Activated CD8-positive, alpha-beta memory T cell treated with anti-CD3 and anti-CD28 coated beads, Interleukin-2, amount 50 U/mL, for 4 hours (primary cell): ENCODE measurements at places on chromosomes 11 and 22.

GRCh38 chr11:119318240-119319135 lies 1.6 kb upstream of the MCAM start:
- no peak for DNase-seq

- DNase-seq = no peak
Measured at GRCh38 chr11:117601006-117601708, 195.9 kb downstream of the DSCAML1 start.

DNA sequence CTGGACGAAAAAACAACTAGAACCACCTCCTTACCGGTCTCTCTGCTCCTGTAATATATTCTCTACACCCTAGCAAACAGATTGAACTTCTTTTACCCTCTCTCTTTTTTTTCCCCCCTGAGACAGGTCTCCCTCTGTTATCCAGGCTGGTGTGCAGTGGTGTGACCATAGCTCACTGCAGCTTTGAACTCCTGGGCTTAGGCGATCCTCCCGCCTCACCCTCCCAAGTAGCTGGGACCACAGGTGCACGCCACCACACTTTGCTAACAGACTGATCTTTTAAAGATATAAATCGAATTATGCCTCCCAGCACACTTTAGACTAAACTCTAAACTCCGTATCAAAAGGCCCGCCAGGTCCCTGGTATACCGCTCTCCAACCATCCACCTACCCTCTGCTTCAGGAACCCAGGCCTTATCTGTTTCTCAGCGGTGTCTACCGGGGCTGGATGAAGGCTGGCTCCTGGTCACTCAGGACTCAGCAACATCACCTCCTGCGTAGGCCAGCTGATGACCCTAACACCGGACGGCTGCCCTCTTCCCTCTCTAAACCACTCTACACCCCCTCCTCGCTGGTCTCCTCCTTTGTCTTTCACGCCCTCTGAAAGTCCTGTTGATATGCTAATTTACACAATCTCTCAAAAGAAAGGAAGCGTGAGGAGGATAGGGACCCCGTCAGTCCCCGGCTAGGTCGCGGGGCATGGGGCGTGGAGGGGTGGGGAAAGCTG lies 745 bp downstream of the C22orf39 start:
- no peak for DNase-seq

- no peak for DNase-seq
Measured at GRCh38 chr22:42931421-42932196, 74.5 kb upstream of the ARFGAP3 start.

DNA sequence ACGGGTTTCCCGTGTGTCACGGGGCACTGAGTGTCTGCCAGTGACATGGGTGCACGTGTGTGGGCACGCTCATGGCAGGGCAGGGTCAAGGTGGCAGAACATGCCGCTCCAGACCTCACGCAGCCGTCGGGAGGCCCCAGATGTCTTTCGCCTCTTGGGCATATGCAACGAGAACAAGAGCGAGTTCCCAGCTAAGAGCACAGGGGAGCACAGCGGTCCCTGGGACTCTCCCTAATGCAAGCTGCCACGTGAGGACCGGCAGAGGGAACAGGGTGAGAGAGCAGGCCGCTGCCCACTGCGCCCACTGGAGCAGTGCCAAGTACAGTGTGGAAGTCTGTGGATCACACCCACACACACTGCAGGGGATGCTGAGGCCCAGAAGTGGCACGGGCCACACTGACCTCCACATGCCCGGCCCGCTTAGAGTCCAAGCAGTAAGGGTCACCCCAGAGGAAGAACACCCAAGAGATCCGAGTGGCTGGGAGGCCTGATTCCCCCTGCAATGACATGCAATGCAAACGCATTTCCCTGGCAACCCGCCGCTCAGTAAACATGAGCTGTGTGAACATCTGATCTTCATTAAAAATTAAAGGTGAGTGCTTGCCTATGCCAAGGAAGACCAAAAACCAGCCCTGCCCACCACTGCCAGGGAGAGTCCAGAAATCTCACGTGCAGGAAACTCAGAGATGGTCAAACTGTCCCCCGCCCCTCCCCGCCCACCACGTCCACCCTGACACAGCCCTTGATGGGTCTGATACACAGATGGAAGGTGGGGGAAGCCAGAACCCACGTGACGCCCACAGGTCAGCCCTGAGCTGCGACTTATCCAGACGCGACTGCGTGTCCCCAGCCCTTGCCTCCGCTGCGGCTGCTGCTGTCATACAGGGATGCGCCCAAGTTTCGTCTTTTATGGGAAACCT lies 11.7 kb downstream of the CERK start:
- no peak for DNase-seq

GRCh38 chr11:46242041-46242951 lies 35.2 kb upstream of the CREB3L1 start:
- DNase-seq = no peak

GRCh38 chr11:6932145-6932544 lies 5.9 kb downstream of the ZNF215 start:
- no peak for DNase-seq

DNA sequence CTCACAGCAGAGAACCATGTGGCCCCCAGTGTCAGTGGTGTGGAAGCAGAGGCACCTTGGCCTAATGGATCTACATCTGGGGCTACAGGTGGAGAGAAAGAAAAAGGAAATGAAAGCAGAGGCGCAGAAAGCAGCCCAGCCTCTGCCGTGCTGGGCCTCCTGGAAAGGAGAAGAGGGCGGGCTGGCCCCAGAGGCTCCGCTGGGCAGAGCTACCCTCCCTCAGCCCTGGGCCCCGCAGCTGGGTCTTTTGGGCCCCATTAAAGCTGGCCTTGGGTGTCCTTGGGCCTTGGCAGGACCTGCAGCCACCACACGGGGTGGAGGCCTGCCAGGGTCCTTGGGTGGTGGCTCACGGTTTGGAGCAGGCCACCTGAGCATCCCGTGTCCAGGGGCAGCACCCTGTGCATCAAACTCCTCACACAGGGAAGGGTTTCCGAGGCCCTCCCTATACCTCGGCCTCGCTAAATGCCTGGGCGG lies 31.6 kb upstream of the GAL start:
- DNase-seq = no peak

DNA sequence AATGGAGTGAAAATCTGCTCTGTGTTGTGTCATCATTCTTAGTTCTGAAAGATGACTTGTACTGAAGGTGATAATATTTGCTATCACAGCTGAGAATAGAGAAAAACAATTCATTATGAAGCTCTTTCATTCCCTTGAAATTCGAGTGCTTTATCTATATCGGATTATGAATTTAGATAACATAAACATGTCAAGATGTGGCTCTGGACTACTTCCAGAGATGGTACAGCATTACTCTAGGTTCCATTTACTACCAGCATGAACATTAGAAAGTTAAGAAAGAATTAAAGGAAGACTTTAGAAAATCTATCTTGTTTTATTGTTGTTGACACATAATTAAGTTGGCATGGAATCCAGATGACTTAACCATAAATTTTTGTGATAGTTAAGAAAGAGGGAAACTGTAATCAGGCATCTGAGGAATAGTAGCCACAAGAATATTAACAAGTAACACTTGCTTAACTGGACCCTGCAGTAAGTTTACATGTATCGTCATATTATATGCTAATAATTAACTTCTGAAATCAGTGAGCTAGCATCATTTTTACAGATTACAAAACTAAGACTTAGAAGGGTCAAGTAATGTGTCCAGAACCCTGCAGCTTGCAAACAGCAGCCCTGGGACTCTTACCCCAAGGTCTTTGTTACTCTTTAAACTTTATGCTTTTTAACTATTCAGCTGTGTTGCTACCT lies 182.6 kb downstream of the DDX10 start:
- no peak for DNase-seq

DNA sequence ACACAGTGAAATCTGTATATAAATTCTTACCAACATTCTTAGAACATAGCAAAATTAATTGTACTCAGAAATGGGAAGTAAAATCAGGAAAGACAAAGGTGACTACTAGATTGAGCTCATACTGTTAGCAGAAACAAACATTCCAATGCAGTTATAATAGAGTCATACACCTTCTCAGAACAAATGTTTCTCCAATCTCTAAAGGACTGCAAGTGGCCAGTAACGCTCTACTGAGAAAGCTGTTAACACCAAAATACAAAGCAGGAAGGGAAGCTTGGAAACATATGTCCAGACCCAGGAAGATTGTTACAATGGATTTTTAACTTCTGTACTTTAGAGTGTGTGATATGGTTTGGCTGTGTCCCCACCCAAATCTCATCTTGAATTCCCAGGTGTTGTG lies 341.5 kb downstream of the LARGE1 start:
- no peak for DNase-seq

- DNase-seq = no peak
Measured at GRCh38 chr11:2361565-2361964, 15.5 kb upstream of the CD81 start.

DNA sequence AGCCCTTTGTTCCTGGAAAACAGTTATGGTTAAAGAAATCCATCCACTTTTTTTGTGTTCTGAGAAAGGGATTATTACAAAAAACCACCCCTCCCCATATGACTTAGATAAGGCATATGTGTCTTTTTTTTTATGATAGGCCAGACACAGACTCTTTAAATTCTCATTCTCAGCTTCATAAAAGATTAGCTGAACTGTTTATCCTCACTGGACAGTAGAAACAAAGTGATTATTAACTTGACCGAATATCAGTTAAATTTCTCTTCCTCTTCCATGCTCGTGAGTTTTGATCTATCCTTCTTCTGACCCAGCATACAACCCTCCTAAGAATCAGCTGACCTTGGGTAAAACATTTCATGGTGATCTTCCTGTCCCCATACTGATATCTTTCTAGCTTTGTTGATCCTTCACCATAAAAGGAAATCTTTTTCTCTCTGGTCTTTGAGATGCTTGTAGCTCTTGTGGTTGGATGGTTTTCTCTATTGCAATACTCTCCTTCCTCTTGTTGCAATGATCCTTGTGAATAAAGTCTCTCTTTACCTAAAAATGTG lies 26.2 kb downstream of the OR2AG2 start:
- DNase-seq = no peak

GRCh38 chr22:36143066-36143815 lies 17.3 kb downstream of the APOL3 start:
- DNase-seq = no peak

GRCh38 chr11:83744620-83745192 lies 458.5 kb upstream of the CCDC90B start:
- DNase-seq = no peak

- DNase-seq = no peak
Measured at GRCh38 chr22:29475550-29475949, 4.5 kb upstream of the NEFH start.

DNA sequence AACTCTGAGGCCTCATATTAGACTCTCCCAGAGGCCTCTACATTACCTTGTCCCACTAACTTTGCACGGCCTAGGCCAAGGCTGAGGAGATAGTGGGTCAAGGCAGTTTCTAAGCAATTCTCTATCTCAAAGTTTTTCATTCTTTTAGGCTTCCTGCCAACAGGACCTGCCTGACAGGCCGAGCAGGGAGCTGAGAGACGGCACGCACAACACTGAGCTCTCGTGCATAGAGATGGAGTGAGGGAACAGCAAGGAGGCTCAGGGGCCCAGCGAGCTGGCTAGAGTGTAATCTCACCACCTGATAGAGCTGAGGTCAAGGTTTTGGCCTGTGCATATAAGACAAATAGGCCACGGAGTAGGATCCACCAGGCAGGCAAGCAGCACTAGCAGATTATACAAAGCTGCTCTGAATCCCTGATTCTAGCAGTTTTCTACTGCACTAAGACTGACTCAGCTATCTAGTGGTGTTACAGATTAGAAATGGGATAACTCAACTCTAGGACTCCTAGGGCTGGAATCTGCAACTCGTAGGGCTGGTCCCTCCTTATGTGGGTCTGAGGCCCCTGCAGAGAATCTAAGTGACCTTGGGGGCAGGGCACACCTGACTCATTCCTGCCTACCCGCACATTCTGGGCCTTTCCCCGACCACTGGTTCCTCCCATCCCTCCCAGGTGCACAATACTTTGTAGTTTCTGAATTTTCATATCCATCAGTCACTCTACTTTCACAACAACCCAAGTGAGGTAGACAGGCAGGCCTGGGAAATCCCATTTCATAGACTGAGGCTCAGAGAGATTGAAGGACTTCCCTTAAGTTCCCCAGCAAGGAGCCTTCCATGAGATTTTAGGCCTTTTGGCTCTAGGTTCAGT lies 1.7 kb downstream of the CYB5R2 start:
- DNase-seq = no peak

- peak; percentile 5 for DNase-seq
Measured at GRCh38 chr11:76614471-76615179, 55.9 kb downstream of the LRRC32 start.

GRCh38 chr22:32475468-32476010 lies 928 bp downstream of the FBXO7 start:
- DNase-seq = peak; percentile 29

GRCh38 chr22:48333323-48333763 lies 1494.3 kb downstream of the BRD1 start:
- DNase-seq = no peak

GRCh38 chr22:36409911-36410756 lies 22.4 kb upstream of the MYH9 start:
- DNase-seq = peak; percentile 59

GRCh38 chr11:4677948-4678347 lies 19.7 kb downstream of the OR51E2 start:
- no peak for DNase-seq

DNA sequence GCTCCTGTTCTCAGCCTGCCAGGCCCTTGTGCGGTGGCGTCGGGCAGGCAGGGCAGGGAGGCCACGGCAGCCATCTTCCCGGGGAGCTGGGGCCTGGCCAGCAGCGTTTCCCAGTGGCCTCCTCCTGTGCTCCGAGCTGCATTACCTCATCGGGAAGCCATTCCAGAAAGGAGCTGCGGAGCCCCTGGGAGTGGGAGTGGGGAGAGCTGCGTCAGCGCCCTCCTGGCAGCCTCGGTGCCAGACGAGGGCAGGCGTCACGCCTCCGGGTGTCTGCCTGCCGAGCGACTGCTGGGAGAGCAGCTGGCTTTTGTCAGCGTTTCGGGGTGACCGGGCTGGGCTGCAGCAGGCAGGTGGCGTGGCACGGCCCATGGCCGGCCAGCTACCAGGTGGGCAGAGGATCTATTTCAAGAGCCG lies 30.9 kb upstream of the WNT7B start:
- no peak for DNase-seq

DNA sequence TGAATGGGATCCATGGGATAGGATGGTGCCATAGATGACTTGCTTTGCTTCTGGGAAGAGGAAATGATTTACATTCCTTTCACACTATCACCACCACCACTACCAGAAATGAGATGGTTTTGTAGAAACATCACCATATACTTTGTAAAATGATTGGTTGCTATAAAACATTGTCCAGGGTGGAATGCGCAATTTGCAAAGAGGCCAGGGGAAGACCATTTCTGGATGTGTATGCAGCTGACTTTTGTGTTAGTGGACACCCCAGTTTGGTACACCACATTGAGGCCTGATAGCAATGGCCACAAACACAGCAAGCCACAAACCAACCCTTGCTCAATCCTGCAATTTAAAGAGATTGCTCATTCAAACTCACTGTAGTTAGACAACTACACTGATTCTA lies 56.7 kb upstream of the RCN1 start:
- DNase-seq = no peak
